ENCODE measurements at places on chromosomes 5 and 9.

GRCh38 chr9:123996731-123997421 lies 14.7 kb upstream of the LHX2 start:
- DNase-seq, result peak; percentile 44

DNA sequence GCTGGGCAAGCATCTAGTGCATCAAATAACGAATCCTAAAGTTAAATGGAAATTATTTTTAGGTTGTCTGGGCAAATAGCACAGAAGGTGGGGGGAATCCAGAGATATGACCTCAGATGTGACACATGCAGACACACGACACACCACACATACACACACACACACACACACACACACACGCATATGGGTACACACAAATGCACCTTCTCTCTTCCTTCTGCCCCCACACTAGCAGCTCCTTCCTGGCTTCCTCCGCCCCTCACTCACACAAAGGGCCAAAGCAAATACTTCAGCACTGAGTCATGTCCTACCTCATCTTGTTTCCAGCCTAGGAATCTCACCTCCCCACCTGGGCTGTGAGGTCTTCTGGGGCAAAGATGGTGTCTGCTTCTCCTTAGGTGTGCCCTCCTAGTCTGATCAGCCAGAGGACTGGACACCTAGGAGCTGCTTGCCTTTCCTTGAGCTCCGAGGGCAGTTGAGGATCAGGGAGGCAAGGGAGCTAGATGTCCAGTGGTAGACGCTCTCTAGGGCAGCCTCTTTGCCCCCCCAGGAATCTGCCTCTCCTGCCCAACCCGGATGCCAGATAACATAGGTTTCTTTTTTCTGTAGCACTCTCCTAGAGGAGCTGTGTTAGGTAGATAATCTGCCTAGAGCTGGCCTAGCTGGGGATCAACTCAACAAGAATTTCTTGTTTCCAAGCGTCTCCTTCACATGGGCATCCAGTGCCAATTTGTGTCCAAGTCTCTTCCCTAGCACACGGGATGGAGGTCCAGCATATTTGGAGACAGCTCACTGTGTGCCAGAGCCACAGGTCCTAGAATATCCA lies 14.3 kb upstream of the JADE2 start:
- peak; percentile 99 for DNase-seq

- DNase-seq, result no peak
Measured at GRCh38 chr5:110167384-110167783, 477.7 kb downstream of the MAN2A1 start.

GRCh38 chr5:178509491-178510057 lies 80.6 kb downstream of the COL23A1 start:
- no peak for DNase-seq

GRCh38 chr5:13439430-13439829 lies 505.1 kb downstream of the DNAH5 start:
- no peak for DNase-seq

GRCh38 chr9:32456564-32456963 lies 69.4 kb downstream of the RIGI start:
- peak; percentile 9 for DNase-seq

DNA sequence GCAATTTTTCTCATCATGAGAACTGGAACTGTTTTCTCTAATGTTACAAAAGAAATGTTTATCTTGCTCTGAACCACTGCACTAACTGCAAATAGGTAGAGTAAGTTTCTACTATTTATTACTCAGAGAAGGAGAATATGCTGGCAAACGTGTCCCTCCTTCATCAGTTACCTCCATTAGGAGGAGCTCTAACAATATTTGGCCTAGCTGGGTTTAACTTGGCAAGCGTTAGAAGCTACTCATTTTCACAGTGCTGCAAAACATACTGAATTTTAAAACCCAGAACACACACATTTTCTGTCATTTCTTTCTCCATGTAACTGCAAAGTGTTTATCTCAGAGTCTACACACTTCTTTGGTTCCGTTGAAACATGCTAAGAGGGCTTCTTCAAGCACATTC lies 101.0 kb upstream of the GABRG2 start:
- peak; percentile 55 for DNase-seq

DNA sequence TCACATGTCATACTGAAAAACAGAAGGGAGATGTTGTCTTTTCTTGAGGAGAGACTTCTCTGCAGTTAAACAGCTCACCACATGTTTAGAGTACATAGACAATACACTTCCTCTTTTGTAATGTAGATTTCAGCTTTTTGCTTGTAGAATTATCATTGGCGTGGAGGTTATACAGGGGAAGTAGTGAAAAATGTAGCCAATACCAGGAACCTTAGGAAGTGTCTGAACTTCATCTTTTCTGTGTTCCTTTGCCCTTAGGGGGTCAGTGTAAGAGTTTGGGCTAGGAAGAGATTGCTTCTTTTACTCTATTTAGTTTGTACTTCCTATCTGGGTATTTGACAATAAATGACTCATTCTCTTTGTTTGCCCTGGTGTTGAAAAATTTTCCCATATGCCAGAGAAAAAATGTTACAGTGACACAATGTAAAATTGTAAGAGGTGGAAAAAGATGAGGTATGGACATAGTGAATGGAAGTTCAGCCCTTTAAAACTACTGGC lies 21.0 kb upstream of the CDKN2B start:
- no peak for DNase-seq

GRCh38 chr5:66410122-66410521 lies 186.1 kb upstream of the MAST4 start:
- DNase-seq, result no peak

DNA sequence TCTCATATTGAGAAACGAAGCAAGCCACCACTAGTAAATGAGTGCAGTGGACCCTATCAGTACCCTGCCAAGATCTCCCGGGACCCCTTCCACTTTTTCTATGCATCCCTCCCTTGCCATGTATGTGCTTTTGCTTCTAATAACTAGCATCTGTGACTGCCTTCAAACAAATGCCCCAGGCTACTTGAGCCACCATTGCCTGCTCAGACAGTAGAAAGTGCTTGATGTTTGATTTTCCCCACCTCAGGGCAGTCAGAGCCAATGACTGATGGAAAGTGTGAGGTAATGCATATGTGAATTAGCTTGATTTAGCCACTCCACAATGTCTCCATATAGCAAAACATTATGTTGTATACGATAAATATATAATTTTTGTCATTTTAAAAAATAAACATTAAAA lies 797.3 kb upstream of the ACO1 start:
- DNase-seq, result peak; percentile 9

- DNase-seq, result no peak
Measured at GRCh38 chr5:138033386-138033808, 518 bp upstream of the FAM13B start.

- peak; percentile 57 for DNase-seq
Measured at GRCh38 chr5:125006011-125006685, 259.7 kb upstream of the ZNF608 start.
